T follicular helper cell (primary cell): ENCODE measurements at places on chromosomes 7 and 10.

- DNase-seq: no peak
These were observed at the start of gene SEC31B for GRCh38 chr10:100519311-100520051. Gene SEC31B (minus strand): TSS chr10:100519861. CDS start chr10:100516952, 2,909 bp downstream.

DNA sequence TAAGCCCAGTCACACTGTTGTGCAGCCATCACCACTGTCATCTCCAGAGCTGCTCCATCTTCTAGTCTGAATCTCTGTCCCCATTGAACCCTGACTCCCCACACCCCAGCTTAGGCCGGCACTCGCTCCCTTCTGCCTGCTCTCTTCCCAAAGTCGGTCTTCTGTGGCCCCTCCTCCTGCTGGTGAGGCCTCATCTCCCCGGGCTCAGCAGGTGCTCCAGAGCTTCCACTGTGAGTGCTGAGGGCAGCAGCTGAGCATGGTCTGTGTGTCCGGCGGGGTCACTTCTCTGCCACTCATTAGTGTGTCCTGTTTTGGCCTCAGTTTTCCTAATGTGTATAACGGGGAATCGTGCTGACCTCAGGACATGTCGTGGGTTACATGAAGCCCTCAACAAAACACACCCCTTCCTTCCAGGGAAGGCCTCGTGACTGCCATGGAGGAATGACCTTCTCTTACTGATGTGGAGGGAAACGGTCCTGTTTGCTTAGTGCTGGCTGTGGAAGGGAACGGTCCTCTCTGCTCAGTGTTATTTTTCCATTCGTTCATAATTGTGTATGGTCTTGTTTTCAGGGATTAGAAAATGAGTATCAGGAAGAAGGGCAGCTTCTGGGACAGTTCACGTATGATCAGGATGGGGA lies 4.3 kb upstream of the GET4 start:
- no peak for DNase-seq

DNA sequence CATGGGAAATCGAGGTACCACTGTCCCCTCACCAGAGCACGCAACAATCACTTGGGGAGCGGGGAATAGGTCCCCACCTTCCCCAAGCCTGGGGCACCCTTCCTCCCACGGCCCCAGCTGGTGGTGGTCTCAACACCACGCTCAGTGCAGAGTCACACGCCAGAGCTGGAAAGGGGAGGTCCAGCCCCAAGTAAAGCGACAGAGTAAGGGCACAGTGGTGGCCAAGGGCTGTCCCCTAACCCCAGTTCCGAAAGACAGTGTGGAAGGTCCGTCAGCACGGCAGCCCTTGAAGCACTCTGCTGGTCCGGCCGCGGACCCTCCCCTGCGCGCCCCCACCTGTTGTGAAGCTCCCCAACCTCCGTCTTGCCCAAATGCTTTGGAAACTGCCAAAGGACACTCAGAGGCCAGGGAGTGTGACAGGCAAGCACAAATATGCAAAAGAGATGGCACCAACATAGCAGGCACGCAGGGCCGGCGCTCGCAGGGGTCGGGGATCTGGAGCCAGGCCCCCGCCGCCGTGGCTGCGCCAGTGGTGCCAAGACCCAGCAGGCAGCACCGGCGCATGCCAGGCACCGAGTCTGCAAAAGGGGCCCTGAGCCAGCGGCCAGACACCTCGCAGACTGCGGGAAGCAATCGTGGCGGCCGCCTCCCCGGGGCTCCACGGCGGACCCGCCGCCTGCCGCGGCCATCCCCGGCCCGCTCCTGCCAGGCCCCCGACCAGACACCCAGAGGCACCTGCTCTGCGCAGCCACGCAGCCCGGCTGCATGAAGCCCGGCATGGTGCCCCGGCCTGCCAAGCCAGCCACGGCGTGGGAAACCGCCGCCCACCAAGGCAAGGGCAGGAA lies 51.6 kb upstream of the SRRM3 start:
- no peak for DNase-seq

GRCh38 chr10:37765216-37765615 lies 92.2 kb downstream of the ZNF248 start:
- no peak for DNase-seq

- DNase-seq: no peak
These were observed 43.1 kb upstream of the ICA1 start for GRCh38 chr7:8305104-8305503.

DNA sequence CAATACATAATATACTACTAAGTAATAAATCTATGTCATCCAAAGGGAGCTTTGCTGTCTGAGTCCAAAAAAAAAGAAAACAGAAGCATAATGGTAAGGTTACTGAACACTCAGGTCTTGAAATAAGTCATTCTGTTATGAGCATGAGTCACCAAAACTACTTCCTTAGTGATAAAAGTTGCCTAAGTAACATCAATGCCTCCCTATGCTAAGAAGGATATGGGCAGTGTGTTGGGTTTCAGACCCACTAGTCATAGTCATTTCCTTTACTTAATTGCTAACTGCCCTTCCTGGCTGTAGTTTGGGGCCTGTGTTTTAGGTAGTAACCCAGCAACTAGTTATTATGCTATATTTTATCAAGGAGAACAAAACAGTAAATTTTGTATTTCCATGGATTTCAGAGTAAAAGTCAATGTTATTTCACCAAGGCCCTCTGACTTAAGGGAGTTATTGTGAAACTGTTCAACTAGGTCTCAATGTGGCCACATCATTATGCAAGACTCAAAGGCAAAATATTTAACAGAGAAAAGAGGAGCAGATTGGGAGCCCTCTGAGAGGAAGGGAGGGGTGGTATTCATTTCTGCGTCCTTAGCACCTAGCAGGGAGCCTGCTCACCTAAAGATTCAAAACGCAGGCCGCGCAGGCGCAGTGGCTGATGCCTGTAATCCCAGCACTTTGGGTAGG lies 11.7 kb upstream of the VIM start:
- no peak for DNase-seq

GRCh38 chr10:6011558-6011957 lies 34.2 kb upstream of the IL15RA start:
- DNase-seq: no peak

DNA sequence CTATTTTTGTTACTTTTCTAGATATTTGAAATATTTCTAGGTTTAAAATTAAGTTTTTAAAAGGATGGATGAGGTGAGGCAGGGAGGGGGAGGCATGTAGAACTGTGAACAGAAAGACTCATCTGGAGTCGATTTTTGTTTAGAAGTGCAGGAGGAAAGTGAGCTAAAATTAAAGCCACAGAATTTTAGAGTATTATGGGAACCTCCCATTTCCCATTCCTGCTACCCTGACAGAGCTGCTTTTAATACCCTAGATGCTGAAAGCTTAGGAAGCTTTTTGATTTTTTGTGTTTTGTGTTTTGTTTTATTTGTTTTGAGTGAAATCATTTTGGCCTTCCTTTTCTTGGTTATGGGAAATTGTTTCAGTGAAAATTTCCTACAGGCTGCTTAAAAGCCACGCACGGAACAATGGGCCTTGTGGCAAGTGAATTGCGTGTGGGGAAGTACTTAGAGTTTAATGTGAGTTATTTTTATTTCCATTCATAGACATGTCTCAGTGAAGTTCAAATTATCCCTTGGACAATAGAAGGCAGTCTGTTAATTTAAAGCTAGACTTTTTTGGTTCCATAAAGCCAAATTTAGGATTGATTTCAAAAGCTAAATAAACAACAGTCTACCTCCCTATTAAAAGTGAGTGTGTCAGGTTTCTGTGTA lies 102.0 kb upstream of the HDAC9 start:
- DNase-seq: no peak

DNA sequence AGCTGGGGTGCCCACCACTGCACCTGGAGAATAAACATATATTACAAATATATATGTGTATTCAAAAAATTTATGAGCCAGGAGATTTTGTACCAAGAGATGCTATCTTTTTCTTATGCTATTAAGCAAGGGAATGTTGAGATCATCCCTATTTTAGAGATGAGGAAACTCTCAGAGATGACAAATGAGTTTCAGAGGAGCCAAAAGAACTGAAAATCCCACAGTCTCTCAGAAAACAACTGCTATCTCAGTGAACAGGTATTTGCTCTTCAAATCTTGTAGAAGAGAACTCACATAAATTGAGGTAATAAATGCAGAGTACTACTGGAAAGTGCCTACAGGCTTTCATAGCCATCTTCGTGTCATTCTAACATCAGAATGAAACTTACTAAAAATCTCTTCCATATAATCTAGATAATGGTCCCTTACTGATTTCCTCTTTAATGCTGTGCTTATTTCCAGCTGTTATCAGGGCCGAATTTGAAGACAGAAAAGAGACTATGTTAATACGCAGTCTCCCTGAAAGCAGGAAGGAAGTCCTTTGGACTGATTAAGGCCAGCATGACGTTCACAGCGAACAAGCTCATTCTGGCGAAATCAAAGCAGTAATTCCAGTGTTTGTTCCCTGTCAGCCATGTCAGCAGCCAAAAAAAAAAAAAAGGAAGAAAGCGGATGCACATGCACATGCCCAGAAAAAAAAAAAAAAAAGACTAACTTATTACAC lies 29.4 kb upstream of the ANAPC16 start:
- no peak for DNase-seq

GRCh38 chr7:139648941-139649425 lies 125.5 kb downstream of the CLEC2L start:
- DNase-seq: no peak

DNA sequence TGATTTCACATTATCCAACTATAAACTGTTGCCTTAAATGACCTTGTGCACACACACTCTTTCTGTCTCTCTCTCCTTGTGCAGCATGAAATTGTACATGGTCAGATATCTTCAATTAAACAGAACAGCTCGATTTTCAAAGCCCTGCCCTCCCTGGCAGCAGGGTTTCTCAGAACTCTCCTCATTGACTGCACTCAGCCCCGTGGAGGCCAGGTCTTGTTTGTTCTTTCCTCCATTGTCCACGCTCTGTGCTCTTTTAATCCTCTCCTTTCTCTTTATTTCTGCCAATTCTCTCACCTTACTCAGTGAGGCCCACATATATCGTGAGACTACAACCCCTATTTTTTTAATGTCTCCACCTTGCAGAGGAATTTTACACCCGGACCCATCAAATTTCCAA lies 175.9 kb upstream of the STK17A start:
- no peak for DNase-seq
